ENCODE measurements at places on chromosomes 7 and 10.

DNA sequence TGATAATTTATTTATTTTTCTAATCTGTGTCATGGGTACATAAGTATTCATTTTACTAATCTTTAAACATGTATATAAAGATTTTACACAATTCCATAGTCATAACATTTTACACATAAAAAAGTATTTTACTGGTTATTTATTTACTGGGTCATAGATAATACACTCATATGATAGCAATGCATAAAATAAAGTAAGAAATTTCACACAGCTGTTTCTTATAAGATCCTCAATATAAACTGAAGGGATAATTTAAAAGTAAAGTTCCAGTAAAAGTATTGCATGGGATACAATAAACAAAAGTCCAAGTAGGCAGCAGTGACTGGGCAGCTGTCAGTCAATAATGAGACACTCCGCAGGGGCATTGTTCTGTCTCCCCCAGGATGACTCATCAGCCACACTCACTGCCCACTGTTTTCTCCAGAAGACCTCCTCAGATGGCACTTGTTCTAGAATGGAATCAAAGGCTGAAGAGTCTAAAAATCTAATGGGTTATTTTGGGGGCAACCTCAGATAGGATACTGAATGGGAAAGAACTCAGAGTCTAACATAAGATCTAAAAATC, 32.7 kb downstream of the DPY19L1 start:
- DNase-seq = no peak

DNA sequence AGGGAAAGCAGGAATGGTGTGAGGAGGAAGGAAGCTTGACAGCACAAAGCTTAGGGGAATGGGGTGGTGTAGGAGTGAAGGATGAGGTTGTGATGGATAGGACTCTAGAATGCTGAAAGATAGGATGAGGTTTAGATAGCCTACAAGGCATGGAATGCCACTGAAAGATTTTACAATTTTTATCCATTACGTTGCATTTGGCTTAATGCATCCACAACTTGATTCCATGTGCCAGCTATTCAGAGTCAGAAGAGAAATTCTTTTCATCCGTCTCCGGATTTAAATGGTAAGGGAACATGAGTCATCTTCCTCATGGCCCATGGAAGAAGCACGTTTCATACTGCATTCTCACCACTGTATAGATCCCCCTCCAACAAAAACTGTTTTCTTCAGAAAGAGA, 212.4 kb upstream of the BMPER start:
- DNase-seq = no peak

- no peak for DNase-seq
Observed at GRCh38 chr10:24884793-24885192, 67.6 kb downstream of the PRTFDC1 start.

GRCh38 chr7:17013204-17013603, 131.4 kb upstream of the AGR3 start:
- DNase-seq = no peak

GRCh38 chr10:72227826-72228225, 11.8 kb upstream of the ASCC1 start:
- DNase-seq = no peak

DNA sequence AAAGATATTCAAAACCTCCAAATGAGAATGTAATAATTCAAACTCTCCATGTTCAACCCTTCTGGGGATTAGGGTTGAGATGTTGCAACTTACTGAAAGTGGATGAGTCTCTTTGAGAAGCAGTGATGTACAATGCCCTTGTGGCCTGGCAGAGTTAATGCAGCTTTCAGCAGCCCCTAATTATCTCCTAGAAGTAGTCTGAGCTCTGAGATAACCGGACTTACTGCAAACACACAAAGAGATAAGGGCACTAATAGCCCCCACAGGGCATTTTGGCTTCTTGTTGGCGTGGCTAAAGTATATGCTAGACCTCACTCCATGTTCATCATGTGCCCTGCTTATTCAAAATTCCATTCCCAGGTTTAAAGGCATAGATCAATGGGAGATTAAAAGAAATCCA, 404.7 kb downstream of the NEBL start:
- DNase-seq = no peak

- DNase-seq = no peak
Observed at GRCh38 chr7:44096326-44096881, 7.7 kb upstream of the AEBP1 start.

DNA sequence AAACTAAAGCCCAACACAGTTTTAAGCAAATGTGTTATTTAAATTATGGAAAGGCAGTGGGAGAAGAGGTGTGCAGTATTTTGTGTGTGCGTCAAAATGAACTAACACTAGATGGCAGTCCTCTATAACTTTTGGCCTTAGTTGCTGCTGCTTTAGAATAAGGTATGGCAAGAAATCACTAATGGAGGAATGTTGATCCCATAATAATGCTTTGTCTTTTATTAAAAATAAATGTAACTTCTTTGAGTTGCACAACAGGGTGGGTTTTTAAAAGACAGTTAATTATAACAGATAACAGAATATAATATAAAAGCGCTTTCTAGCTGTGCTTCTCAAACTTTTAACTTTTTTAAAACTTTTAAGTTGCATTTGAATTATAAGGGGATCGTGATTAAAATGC, 56.4 kb downstream of the BBS9 start:
- DNase-seq = peak; percentile 59

Data from right lung (tissue), 10 donors.